GM12891 (cell line): ENCODE measurements at places on chromosomes 2 and 18.

GRCh38 chr2:206520450-206520849, 77.1 kb downstream of the ADAM23 start:
- DNase-seq: no peak

DNA sequence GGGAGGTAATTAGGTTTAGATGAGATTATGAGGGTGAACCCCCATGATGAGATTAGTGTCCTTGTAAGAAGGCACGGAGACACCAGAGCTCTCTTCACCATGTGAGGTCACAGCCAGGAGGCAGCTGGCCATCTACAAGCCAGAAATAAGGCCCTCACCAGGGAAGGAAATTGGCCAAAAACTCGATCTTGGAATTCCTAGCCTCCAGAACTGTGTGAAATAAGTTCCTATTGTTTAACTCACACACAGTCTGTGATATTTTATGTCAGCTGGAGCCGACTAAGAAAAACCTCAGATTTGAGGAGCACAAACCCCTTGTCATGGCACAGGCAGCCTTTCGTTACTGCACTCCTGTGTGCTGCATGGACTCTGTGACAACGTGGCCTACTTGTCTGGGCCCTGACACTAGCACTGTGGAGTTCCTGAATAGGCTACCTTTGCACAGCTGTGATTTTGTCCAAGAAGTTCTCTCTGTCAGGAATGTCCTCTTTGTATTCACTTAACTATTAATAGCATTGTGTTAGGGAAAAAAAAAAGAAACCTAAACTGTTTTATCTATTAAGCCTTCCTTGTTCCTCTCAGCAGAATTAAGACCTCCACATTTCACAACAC, 319.8 kb downstream of the TDRD15 start:
- no peak for DNase-seq

DNA sequence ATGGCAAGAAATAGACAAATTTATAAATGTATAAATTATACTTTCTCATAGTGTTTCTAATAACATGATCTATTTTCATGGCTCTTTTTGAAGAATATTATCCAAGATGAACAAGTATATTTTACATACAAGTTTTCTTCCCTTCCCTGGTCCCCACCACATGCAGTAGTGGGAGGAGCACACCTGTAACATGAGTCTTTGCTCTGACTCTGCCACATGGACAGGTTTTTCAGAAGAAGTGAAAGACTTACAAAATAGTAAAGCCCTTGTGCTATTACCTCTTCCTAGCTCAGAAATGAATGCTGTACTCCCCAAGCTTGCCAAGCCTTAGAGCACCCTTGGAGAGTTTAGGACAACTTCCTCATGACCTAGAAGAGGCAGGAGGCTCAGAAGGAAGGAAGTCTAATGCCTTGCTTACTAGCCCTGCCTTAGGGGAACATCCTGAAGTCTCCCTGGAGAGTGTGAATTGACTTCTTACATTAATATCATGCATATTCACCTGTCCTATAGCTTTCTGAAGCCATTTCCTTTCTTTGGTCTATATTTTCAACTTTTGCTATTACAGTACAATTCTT, 18.4 kb downstream of the MXD1 start:
- no peak for DNase-seq

DNA sequence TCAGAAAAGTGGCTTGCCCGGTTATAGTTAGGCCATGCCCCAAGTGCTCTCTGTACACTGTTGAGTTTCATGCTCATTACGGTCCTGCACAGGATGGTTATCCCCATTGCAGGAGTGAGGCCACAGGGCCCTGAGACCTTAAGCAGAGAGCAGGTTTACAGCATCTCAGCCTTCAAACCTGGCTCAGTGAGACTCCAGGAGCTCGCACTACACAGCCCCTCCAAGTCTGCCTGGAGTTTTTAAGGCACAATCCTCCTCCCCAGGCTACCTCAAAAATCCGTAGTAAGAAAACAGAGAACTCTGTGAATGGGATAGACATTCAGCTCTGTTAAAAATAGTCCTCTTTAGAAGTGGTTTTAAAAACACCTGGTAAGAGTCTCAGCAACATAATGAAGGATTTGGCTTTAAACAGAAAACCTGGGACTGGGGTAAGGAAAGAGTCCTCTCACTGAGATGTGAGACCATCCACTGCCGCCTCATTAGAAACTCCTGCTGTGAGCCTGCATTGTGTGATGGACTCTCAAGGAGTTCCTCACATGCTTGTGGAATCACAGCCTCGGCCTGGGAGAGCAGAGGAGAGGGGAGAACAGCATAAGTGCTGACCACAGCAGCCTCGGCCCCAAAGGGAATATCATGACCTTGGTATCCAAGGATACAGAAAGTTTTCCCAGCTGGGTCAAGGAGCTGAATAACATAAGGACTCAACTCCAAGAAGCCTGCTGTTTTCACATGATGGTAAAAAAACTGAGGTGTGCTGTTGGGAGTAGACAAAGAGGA, 214.8 kb downstream of the ATAD2B start:
- DNase-seq: no peak

DNA sequence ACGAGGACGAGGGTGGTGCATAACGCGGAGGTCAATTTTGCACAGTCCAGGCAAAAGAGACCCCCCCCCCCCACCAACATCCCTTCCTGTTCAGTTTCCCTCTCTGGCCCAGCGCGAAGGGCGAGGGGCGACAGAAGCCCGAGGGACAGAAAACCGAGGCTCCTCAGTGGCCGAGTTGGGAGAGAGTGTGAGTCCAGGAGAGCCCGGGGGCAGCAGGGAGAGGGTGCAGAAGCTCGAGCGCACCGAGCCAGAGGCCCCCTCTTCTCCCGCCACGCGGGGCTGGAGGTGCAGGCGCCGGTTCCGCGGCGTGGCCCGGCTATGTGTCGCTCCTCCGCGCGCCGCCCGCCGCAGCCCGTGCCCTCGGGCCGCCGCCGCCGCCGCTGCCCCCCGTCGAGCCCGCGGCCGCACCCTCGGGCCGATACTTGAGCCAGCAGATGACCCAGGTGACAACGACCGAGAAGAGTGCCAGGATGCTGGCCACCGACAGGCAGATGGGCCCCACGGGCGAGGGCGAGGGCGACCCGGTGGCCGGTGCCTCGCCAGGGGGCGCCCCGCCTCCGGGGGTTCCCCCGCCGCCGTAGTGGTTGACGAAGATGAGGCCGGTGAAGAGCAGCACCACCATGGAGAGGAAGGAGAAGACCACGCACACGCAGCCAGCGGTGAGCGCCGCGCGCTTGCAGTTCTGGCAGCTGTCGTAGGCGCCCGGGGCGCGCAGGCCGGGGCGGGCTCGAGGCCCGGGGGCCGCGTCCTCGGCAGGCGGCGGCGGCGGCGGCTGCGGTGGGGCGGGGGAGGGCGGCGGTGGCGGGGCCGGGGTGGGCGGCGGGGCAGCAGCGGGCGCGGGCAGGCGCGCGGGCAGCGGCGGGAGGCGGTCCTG, 20.2 kb upstream of the PAX3 start:
- no peak for DNase-seq

DNA sequence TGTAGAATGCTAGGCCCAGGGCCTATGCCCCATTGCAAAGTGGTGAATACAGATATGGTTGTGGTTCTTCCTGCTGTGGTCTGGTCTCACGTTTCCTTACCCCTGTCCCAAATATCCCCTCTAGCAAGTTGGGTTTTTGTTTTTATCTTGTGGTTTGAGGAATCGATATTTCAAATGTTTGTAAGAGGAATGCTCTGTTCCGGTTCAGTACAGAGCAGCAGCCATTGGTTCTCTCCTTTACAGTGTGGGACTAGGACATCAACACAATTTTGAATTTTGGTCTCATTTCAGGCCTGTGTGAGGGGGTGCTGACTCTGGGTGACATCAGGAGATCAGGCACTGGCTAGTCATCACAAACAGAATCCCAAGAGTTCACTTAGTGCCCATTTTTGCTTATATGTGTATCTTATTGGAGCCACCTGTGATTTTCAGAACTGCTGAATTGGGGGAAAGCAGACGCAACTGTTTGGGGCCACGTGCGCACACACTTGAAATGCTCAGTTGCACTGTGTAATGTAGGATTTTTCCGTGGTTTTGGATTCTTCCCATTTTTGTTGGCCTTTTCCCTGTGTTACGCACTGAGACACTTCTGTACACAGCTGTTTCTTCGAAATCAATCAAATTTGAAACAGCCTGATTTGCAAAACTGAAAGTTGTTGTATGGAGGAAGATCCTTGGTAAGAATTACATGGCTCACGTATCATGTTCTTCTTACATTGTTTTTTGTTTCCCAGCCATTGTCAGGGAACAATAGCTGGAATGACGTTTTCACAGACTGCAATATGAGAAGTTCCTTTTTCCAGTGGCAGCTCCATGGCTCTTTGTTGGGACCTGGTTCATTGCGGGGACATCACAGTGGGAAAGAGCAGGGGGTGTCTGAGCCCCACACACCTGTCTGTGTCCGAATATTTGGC, 8.6 kb downstream of the SH3BP4 start:
- no peak for DNase-seq

- no peak for DNase-seq
These were observed 14.6 kb upstream of the DNAJC27 start for GRCh38 chr2:24986372-24986771.

DNA sequence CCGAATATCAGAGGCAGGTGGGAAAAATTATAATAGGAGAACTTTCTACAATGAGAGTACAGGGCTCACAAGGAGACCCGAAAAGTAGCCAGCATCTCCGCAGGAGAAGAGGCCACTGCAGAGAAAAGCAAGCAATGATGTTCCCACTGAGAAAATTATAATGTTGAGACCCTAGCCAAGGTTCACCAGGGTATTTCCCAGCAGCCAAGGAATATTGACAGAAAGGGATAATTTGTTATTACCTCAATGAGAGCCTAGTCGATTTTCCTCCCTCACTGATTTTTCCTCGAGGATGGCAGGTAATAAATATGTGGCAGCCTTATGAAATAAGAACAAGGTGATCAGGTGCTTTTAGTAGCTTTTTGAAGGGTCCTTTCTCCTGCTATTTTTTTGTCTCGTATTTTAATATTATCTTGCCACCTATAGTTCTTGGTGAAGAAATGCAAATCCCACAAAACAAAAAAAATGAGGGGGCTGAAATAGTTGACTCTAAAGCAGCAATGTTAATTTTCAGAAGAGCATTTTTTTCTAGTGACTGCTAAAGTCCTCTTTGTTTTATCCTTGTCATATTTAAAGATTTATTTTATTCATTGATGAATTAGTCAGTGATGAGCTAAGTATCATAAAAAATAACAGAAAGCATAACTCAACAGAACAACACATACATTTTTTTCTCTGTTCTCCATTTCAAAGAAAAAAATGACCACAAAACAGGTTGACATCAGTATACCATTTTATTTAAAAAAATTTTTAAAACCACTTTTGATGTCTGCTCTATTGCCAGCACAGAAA, 215.4 kb downstream of the KCNE4 start:
- no peak for DNase-seq

- no peak for DNase-seq
These were observed 10.6 kb upstream of the IHH start for GRCh38 chr2:219071131-219071816.

DNA sequence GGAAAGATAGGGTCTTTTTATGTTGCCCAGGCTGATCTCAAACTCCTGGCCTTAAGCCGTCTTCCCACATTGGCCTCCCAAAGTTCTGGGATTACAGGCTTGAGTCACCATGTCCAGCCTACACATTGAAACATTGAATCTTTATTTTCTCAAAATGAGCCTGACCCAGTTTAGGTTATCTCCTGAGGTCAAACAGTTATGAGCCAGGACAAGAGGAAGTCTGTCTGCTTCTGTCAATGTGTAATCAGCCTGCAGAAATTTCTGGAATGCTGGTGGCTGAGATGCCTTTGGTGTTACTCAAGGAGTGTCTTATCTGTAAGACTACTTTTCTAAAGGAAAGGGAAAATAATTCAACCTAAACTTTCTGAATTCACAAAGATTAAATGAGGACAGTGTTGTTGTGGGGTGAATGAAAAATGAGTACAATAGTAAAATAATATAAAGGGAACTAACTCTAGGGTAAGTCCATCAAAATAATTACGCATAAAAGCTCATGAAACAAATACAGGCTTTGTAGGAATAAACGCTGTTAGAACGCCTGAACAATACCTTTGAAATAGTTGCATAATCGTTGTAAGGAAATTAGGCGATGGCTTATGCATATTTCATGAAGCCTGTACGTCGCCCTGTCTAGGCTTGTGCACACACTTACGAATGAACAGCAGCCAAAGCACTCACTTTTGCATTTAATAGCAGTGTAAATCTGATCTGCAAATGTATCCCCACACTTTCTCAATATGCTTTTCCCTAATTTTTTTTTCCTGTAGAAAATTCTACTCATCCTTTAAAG, 260.8 kb downstream of the RDH14 start:
- DNase-seq: no peak

GRCh38 chr18:56569416-56569815, 69.0 kb downstream of the TXNL1 start:
- no peak for DNase-seq

DNA sequence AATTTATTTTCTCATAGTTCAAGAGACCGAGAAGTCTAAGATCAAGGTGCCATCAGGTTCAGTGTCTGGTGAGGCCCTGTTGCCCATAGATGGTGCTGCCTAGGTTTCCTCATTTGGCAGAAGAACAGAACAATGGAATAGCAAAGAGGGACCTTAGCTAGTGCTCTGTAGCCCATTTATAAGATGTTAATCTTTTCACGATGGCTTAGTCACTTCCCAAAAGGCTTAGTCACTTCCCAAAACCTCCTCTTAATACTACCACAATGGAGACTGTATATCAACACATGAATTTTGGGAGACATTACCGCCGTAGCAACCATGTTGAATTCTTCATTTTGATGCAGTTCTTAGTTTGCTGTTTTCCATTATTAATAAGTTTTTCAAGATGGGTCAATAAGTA, 246.3 kb upstream of the NRP2 start:
- DNase-seq: no peak

- DNase-seq: no peak
These were observed 49.6 kb downstream of the IL1R2 start for GRCh38 chr2:102041351-102041750.

- no peak for DNase-seq
These were observed 1118.7 kb downstream of the SUCLG1 start for GRCh38 chr2:83340424-83340823.

- peak; percentile 21 for DNase-seq
These were observed 399.8 kb downstream of the TMEM182 start for GRCh38 chr2:103161456-103162289.

- DNase-seq: no peak
These were observed 33.1 kb downstream of the CHN1 start for GRCh38 chr2:174971868-174972781.

- DNase-seq: no peak
These were observed 40.8 kb downstream of the DSEL start for GRCh38 chr18:67475673-67476072.

- DNase-seq: no peak
These were observed 120.9 kb upstream of the TTC39C start for GRCh38 chr18:23893653-23894052.

DNA sequence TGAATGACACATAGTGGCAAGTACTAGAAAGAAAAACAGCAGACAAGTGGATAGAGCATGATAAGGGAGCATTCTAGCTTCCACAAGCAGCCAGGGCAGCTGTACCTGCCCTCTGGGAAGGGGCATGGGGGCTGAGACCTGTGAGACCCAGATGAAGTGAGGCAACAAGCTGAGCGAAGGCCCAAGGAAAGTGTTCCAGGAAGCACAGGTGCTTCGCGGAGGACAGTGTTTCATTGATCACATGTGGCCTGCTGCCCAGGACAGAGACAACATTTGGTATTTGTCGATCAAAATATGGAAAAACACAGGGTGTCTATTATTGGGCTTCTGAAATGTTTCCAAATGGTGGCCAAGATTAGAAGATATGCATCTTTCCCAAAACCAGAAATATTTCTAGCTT, 149.1 kb downstream of the ZNF516 start:
- DNase-seq: no peak

GRCh38 chr18:60022671-60023276, 123.0 kb downstream of the PMAIP1 start:
- no peak for DNase-seq
